ENCODE measurements at places on chromosomes 2 and 18.
A peak's percentile ranks its signal among the peaks of the same experiment; 100 is the strongest.

DNA sequence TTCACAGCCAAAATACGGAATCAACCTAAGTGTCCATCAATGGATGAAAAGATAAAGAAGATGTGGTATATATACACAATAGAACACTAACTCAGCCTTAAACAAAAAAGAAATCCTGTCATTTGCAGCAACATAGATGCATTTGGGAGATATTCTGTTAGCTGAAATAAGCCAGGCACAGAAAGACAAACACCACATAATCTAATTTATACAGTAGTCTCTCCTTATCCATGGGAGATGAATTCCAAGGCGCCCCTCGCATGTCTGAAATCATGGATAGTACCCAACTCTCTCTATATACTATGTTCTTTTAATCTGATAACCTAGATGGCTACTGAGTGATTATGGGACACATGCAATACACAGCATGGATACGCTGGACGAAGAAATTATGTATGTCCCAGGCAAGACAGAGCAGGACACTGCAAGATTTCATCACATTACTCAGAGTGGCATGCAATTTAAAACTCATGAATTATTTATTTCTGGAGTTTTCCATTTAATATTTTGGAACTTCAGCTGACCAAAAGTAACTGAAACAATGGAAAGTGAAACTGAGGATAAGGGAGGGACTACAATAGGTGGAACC, 39.5 kb downstream of the ORC4 start:
- DNase-seq, result no peak

- DNase-seq, result peak; percentile 19
These were observed 27.9 kb downstream of the RMND5A start for GRCh38 chr2:86747711-86748639.

- no peak for DNase-seq
These were observed 43.5 kb upstream of the KCNG2 start for GRCh38 chr18:79754022-79754761.

GRCh38 chr2:241961454-241961853, 91.9 kb downstream of the RTP5 start:
- DNase-seq, result no peak

DNA sequence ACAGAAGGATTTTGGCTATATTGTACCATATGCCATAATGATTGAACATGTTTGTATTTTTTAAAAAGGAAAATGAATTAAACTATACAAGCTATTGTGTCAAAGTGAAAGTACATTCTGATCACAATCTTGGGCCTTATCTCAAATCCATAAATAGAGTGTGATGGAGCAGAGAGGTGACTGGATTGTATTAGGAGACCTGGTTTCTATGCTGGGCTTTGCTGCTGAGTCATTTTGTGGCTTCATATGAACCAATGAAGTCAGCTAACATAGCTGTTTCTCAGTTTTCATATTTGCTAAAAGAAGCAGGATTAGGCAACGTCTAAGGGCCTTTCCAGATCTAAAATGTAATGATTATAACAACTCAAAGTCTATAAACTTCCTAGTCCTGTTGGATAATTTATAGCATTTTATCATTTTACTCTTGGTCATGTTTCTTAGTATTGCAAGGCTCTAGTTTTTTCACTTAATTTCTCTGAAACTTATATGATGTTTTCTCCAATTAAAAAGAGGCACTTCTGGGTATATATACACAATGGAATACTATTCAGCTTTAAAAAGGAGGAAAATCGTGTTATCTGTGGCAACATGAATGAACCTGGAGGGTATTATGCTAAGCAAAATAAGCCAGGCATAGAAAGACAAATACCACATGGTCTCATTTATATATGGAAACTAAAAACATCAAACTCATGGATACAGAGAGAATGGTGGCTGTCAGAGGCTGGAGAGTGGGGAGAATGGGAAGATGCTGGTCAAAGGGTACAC, 112.3 kb downstream of the MEP1B start:
- DNase-seq, result no peak

DNA sequence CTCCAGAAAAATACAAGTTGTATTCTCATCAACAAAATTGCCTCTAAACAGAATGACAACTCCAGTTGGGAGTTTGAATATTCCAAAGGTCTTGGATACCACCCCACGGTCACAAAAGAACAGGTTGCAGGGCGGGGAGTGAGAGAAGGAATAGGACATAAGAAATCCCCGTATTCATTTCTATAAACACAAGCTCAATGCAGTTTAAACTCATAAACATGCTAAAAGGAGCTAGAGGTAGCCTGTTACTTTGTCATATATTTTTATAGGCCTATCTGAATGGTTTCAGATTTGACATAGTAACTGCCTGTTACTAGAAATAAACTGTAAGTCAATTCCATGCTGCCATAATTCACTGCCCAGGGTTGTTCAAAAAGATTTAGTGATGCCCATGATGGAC, 567.5 kb downstream of the BCL11A start:
- no peak for DNase-seq

GRCh38 chr2:37507051-37507410, 162.6 kb downstream of the QPCT start:
- no peak for DNase-seq

- DNase-seq, result peak; percentile 51
These were observed 40.5 kb upstream of the ACTR2 start for GRCh38 chr2:65186872-65187851.

DNA sequence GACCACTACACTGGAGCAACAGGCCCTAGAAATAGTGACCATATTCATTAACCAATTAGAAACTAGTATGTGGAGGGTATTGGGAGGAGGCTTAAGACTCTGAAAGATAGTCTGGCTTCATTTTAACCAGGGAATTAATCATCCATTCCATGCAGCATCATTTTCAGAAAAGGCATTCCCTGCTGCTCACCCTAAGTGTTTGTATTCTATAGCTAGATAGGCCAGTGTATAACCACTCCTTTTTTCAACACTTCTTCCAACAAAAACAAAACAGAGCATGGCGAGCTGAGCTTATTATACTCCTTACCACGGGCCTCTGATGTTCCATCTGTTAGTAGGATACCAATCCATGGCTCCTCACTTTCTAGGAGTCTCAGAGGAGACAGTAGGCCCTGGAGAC, 112.0 kb upstream of the PKDCC start:
- DNase-seq, result no peak

- DNase-seq, result no peak
These were observed 2.1 kb downstream of the TEX51 start for GRCh38 chr2:126900646-126901319.

GRCh38 chr2:17879137-17879912, 858 bp downstream of the KCNS3 start:
- peak; percentile 16 for DNase-seq

GRCh38 chr2:207180741-207181140, 15.0 kb upstream of the KLF7 start:
- no peak for DNase-seq

GRCh38 chr2:30481323-30481800, 34.3 kb downstream of the LCLAT1 start:
- no peak for DNase-seq

GRCh38 chr2:241035818-241036396, 37.5 kb downstream of the SNED1 start:
- DNase-seq, result no peak

Data from anterior cingulate cortex (tissue), 58 donors.